ENCODE measurements at places on chromosomes 13 and 19.
A peak's percentile ranks its signal among the peaks of the same experiment; 100 is the strongest.

GRCh38 chr13:90084684-90085290 lies 1262.7 kb upstream of the MIR17HG start:
- H3K4me3 ChIP-seq: no peak overlapping the region
- no peak for DNase-seq
- no peak overlapping the region for H3K27ac ChIP-seq

DNA sequence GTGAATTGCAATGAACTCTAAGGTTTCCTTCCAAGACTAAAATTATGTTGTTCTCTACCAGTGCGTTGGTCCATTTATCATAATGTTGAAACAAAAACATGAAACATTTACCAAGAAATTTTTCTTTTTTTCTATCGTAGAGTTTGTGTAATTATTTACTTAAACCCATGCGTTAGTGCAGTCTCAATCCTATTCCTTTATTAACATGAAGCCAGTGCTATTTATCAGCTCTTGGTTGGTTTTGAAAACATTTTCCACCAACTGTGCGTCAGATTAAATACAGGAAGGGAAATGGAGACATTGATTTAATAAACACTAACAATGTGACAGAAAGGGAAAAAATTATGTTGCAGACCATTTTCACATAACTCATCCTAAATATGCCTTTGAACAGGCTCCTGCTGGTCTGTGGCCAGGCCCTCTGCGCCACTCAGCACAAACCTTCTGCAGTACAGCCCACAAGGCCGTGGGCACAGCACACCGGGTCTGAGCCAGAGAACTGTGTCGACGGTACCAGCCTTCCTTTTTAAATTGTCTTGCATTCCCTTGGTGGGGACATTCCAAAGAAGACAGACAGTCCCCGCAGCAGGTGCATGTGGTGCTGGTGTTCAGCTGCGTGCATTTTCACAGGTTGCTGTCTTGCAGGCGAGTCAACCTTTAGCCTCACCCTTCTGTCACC lies 135.8 kb downstream of the SHISA2 start:
- H3K27ac ChIP-seq: no peak overlapping the region
- peaks cover 5% of the 10 kb centered on the region for H3K4me1 ChIP-seq
- H3K4me3 ChIP-seq: no peak overlapping the region

DNA sequence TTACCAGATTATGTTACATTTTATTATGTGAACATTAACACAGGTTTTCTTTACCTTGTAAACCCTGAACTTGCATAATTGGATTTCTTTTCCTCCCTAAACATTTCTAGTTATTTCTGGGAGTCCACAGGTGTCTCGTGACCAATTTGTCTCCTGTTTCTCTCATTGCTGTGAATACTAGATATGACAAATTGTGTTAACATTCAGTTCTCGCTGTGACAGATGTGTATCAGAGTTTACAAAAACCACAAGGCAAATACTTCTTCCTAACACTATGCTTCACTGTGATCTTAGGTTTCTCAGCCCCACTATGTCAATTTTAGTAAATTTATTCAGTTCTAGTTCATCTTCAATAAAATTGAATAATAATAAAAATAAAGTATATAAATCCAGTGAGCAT lies 1554.9 kb downstream of the EFNB2 start:
- H3K36me3 ChIP-seq: no peaks in the 10 kb centered on the region
- peaks cover 3% of the 10 kb centered on the region for H3K27me3 ChIP-seq
- H3K27ac ChIP-seq: no peak overlapping the region
- peaks cover 16% of the 10 kb centered on the region for H3K4me1 ChIP-seq
- DNase-seq: no peak

DNA sequence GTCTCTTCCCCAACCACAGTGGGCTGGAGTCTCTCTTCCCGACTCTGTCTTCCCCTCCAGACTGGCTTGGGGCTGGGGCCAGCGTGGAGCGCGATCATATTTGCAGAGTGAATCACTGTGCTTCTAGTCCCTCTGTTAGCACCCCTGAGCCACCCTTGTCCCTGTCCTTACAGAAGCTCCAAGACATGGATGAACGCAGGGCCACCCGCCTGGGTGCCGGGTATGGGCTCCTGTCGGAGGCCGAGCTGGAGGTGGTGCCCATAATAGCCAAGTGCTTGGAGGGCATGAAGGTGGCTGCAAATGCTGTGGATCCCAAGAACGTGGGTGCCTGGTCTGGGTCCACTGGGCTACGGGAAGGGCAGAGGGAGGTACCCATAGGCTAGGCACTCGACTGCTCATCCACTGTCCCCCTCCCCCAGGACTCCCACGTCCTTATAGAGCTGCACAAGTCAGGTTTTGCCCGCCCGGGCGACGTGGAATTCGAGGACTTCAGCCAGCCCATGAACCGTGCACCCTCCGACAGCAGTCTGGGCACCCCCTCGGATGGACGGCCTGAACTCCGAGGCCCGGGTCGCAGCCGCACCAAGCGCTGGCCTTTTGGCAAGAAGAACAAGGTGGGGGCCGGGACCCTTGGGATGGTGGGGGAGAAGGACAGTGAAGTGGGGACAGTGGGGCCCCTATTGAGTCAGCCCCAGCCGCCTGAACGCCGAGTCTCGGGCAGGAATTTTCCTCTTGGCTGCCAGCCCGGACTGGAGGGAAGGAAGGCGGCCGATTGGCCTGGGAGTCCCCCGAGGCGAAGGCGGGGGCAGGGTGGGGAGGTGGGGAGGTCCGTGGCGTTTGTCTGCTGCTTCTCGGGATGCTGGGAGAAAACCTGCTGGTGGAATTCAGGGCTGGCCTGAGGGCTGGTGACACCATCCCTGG lies 5.2 kb downstream of the TRIP10 start:
- H3K27me3 ChIP-seq: no peaks in the 10 kb centered on the region
- no peak for DNase-seq
- peak overlapping the region; percentile 80 for H3K4me3 ChIP-seq
- H3K27ac ChIP-seq: peak overlapping the region; percentile 71
- H3K36me3 ChIP-seq: peaks cover 26% of the 10 kb centered on the region
- H3K4me1 ChIP-seq: peaks cover 31% of the 10 kb centered on the region

- no peak for DNase-seq
- no peaks in the 10 kb centered on the region for H3K27me3 ChIP-seq
- H3K27ac ChIP-seq: no peak overlapping the region
- no peaks in the 10 kb centered on the region for H3K36me3 ChIP-seq
- H3K4me1 ChIP-seq: no peaks in the 10 kb centered on the region
These were observed 24.9 kb downstream of the NLRP13 start for GRCh38 chr19:55907286-55907685.

- peaks cover 33% of the 10 kb centered on the region for H3K36me3 ChIP-seq
- peaks cover 8% of the 10 kb centered on the region for H3K4me1 ChIP-seq
- no peaks in the 10 kb centered on the region for H3K27me3 ChIP-seq
- DNase-seq: peak; percentile 94
- peak within 1 kb of the TSS; percentile 67 for H3K27ac ChIP-seq
- H3K4me3 ChIP-seq: peak within 1 kb of the TSS; percentile 94
These were observed at the start of gene ZNF71 for GRCh38 chr19:56594783-56595547. Gene ZNF71, plus strand, starts transcription at chr19:56595302. Its CDS starts 6,257 bp downstream, at chr19:56601559.

GRCh38 chr13:22000191-22000590 lies 329.3 kb downstream of the FGF9 start:
- no peak for DNase-seq
- H3K36me3 ChIP-seq: no peaks in the 10 kb centered on the region
- H3K27me3 ChIP-seq: peaks cover 10% of the 10 kb centered on the region
- H3K27ac ChIP-seq: no peak overlapping the region
- peaks cover 9% of the 10 kb centered on the region for H3K4me1 ChIP-seq

- H3K4me1 ChIP-seq: peaks cover 5% of the 10 kb centered on the region
- no peaks in the 10 kb centered on the region for H3K36me3 ChIP-seq
- H3K27ac ChIP-seq: no peak overlapping the region
- no peak for DNase-seq
These were observed 46.5 kb upstream of the RCBTB2 start for GRCh38 chr13:48579165-48579918.

DNA sequence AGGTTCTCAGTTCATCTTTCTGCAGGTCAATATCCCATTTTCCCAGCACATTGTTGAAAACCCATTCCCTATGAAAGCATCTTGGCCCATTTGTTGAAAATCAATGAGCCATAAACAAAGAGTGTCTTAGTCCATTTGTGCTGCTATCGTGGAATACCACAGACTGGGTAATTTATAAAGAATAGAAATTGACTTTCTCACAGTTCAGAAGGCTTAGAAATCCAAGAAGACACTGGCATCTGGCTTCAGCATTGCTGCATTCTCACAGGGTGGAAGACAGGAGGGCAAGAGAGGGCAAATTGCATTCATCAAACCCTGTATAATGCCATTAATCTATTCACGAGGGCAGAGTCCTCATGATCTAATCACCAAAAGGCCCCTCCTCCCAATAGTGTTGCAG lies 34.1 kb downstream of the ZNF823 start:
- H3K27ac ChIP-seq: no peak overlapping the region
- DNase-seq: no peak
- no peaks in the 10 kb centered on the region for H3K27me3 ChIP-seq
- H3K4me3 ChIP-seq: no peak overlapping the region

GRCh38 chr19:45349430-45349941 lies 8.9 kb downstream of the KLC3 start:
- no peak overlapping the region for H3K4me3 ChIP-seq
- H3K4me1 ChIP-seq: no peaks in the 10 kb centered on the region
- peaks cover 9% of the 10 kb centered on the region for H3K27me3 ChIP-seq
- H3K36me3 ChIP-seq: peaks cover 7% of the 10 kb centered on the region
- DNase-seq: no peak
- no peak overlapping the region for H3K27ac ChIP-seq

GRCh38 chr19:31970027-31970461 lies 375.4 kb upstream of the ZNF507 start:
- H3K4me3 ChIP-seq: no peak overlapping the region
- H3K27ac ChIP-seq: no peak overlapping the region
- H3K27me3 ChIP-seq: peaks cover 22% of the 10 kb centered on the region
- peaks cover 4% of the 10 kb centered on the region for H3K4me1 ChIP-seq
- H3K36me3 ChIP-seq: no peaks in the 10 kb centered on the region

- H3K27me3 ChIP-seq: peaks cover 75% of the 10 kb centered on the region
- peak within 1 kb of the TSS; percentile 86 for H3K4me3 ChIP-seq
- H3K36me3 ChIP-seq: peaks cover 3% of the 10 kb centered on the region
- no peak for DNase-seq
These were observed at the start of gene TMEM59L for GRCh38 chr19:18612772-18613588. Gene TMEM59L, plus strand, starts transcription at chr19:18612870. Its CDS starts 89 bp downstream, at chr19:18612959.

- H3K36me3 ChIP-seq: no peaks in the 10 kb centered on the region
- no peak overlapping the region for H3K4me3 ChIP-seq
- H3K27me3 ChIP-seq: peaks cover 3% of the 10 kb centered on the region
- peaks cover 8% of the 10 kb centered on the region for H3K4me1 ChIP-seq
- H3K27ac ChIP-seq: no peak overlapping the region
These were observed 125.2 kb downstream of the LACC1 start for GRCh38 chr13:44004878-44005277.

- H3K27me3 ChIP-seq: no peaks in the 10 kb centered on the region
- H3K4me1 ChIP-seq: peaks cover 11% of the 10 kb centered on the region
- H3K27ac ChIP-seq: no peak overlapping the region
- H3K4me3 ChIP-seq: no peak overlapping the region
- no peak for DNase-seq
- H3K36me3 ChIP-seq: no peaks in the 10 kb centered on the region
These were observed 214.1 kb downstream of the COL4A1 start for GRCh38 chr13:110092831-110093247.

DNA sequence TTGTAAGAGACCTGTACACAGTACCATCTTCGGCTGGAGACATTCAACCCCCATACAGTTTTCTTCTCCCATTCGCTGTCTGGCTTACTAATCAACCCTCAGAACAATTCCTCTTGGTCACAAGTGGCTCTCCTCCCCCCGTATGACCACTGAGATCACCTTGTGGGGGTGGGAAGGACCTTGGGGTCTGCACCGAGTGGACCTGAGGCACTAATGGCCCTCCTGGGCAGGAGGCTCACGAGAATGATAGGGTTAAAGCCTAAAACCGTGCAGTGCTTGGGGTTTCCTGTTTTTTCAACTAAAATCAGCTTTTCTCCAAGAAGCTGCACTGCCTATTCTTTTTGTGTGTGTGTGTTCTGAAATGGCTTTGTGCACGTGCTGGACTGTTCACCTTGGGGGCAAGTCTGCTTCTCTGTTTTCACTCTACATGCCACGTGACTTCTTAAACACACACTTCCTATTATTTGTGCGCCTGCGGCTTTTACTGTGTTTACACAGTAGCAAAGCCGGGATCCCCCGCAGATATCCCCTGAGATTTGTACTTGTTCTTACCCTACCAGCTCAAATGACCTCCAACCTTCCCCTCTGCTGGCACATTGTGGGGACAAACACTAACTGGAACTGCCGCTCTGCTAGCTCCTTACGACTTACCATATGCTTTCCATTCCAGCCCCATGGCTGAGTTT lies 12.3 kb downstream of the RBM26 start:
- H3K36me3 ChIP-seq: peaks cover 36% of the 10 kb centered on the region
- peak overlapping the region; percentile 58 for H3K4me3 ChIP-seq
- DNase-seq: no peak
- peak overlapping the region; percentile 19 for H3K27ac ChIP-seq

- H3K4me1 ChIP-seq: peaks cover 33% of the 10 kb centered on the region
- no peak for DNase-seq
- H3K27me3 ChIP-seq: peaks cover 3% of the 10 kb centered on the region
- peak overlapping the region; percentile 61 for H3K4me3 ChIP-seq
- peak overlapping the region; percentile 50 for H3K27ac ChIP-seq
These were observed 67.0 kb upstream of the SERP2 start for GRCh38 chr13:44306371-44307192.

DNA sequence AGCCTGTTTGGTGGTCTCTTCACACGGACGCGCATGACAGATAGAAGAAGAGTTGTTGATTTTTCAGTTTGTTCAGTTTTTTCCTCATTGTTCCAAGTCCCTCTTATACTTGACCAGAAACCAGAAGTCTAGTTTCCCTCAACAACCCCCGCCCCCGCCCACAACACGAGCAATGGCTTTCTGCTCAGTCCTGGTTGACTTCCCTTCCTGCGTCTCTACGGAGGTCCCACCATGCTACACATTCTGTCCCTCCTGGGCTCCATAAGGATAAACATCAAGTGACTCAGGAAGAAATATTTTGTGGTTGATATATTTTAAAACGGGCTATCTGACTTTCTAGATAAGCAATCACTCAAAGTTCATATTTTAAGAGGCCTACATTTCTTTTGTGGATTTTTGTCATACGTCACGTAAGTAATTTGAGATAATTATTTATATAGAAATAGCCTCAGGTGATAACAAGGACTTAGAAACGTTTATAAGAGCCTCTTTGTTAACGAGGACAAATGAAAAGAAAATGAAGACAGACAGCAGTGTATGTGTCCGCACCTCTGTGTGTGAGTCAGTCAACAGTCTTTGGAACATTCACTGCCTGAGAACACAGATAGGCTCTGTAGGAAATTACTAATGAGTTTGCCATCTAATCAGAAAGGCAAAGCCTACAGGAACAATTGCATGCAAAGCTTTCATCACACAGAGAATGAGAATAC lies 214.4 kb downstream of the RAP2A start:
- H3K4me3 ChIP-seq: no peak overlapping the region
- DNase-seq: no peak
- no peaks in the 10 kb centered on the region for H3K27me3 ChIP-seq
- peaks cover 6% of the 10 kb centered on the region for H3K4me1 ChIP-seq
- no peaks in the 10 kb centered on the region for H3K36me3 ChIP-seq

Data from type B pancreatic cell (in vitro differentiated cells).